ENCODE measurements at places on chromosomes 4 and X.

DNA sequence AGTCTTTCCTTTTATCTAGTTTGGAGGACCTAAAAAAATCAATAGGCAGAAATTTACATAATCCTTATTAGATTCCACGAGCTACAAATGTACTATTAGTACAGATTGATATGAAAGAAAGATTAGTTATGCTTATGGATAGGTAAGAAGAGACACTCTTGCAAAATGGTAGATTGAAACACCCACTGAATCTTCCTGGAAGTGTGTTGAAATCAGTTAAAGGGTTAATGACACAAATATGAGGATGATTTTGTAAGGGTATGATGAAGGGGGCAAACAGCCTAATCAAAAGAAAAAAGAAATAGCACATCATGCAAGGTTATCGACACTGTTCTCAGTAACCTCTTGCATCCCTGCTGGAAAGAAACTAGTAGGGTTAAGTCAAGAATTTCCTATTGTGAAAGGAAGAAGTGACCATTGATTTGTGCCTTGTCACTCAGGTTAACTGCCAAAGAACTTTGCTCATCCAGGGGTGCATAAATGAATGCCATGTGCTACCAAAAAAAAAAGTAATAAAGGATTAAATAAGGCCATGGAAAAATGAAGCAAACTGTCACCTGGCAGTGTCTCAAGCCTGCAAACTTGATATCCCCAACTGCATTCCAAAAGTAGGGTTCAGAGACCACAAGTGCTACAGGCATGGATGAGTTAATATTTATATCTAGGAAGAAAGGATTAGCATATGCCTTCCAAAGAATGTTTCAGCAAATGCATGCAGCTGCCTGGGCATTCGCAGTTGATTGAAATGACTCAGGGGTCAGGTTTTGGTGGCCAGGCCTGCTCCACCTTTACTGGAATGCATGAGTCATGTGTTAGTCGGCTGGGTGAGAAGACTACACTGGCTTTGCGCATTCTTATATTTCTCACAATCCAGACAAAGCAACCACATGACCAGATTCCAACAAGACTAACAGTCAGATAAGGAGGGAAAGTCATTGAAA lies 78.3 kb upstream of the ATXN3L start:
- DNase-seq = no peak

GRCh38 chr4:128294464-128294863 lies 6.9 kb upstream of the PGRMC2 start:
- DNase-seq = no peak

DNA sequence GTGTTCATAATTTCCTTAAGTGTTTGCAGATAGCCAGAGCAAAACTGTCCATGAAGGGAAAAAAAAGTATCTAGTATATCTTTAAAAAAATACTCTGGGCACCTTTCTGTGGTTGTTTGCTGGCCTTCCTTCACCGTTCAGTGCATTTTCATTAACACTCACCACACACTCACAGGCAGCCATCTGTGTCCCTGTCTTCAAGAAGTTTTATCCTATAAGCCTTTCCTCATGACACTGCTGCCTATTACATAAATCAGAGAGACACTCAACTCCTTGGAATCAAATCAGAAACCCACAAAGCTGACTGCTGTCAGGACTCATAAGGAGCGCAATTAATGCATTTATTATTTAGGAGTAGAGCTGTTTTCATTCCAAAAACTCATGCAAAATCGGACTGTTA lies 1720.2 kb downstream of the PCDH7 start:
- no peak for DNase-seq

DNA sequence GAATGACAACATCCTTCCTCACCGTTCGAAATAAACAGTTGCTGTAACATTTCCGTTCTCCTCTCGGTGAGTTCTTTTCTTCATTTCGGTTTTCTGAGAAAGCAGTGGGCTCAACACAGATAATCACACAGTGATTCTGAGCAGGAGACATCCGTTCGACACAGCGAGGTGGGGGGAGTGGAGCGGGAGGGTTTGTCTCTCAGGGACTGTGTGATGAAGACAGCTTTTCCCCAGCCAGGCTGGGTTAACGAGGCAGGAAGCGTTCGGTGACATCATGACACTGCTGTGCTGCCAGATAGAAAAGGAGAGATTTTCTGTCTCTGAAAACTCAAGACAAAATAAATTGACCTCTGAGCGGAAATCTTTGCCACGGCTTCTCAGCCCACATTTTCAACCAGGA lies 119.3 kb downstream of the CRLF2 start:
- DNase-seq = no peak

GRCh38 chr4:36274158-36274557 lies 7.3 kb upstream of the DTHD1 start:
- DNase-seq = no peak

DNA sequence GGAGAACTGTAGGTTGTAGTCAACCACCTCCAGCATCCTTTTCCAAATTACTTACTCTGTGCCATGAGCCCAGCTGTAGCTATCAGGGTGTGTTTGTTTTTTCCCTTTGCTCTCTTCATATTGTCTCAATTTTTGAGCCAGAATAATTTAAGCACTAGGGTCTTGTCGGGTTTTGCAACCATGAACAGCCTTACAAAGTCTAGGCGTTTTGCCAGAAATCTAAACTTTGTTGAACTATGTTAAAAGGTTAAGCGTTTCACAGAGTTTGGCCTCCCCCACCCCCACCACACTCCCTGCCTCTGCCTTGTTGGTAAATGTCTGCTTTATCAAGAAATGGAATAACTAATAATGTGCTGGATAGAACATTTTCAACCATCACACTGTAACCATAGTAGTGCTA lies 190.6 kb upstream of the TTC29 start:
- no peak for DNase-seq

- DNase-seq = no peak
These were observed 55.0 kb upstream of the PAK3 start for GRCh38 chrX:111041018-111041462.

DNA sequence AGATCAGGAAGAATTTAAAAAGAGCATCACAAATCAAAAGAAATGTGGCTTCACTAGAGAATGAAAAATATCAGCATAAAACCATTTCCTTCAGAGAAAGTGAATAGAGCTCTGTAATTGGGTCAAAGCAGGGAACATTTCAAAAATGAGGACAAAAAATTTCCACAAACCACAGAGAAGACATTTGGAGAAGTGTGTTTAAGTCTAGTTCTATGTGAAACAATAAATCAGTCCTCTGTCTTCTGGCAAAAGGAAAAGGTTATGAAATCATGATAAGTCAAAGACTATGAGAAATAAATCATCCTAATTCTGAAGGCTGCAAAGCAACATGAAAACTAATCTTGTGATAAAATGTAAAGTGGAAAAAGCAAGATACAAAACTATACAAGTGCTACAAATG lies 27.9 kb downstream of the SMPX start:
- no peak for DNase-seq

DNA sequence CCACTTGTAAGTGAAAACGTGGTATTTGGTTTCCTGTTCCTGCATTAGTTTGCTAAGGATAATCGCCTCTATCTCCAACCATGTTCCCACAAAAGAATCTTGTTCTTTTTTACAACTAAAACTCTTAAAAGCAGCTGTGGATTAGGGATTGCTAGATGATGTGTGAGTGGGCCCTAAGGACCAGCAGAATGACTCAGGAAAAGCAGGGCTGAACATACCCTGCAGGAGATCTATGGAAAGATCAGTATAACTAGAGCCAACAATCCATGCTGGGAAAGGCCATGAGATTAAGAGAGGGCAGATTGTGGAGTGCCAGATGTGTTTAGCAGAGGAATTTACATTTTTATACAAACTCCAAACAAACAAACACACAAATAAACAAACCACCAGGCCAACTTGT lies 128.4 kb upstream of the TMEM164 start:
- DNase-seq = no peak

- DNase-seq = no peak
These were observed 602.4 kb upstream of the PRKX start for GRCh38 chrX:4315891-4316290.

DNA sequence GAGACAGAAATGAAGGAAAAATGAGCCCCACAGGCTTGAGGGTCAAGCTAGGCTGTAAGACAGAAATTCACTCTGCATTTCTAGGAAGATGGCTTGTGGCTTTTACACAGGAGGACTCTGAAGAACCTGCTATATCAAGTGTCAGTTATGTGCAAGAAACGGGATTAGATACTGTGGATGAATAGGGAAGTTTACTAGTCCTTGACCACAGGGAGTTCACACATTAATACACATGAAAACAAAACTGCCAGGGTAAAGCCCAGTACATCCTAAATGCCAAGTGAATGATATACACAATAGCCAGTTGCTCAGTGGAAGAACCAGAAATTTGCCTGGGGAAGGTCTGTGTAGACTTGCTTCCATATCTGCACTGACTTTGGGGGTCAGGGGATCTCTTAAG lies 53.5 kb downstream of the TMEM131L start:
- DNase-seq = no peak

GRCh38 chr4:68445111-68445510 lies 2.2 kb upstream of the TMPRSS11E start:
- no peak for DNase-seq

DNA sequence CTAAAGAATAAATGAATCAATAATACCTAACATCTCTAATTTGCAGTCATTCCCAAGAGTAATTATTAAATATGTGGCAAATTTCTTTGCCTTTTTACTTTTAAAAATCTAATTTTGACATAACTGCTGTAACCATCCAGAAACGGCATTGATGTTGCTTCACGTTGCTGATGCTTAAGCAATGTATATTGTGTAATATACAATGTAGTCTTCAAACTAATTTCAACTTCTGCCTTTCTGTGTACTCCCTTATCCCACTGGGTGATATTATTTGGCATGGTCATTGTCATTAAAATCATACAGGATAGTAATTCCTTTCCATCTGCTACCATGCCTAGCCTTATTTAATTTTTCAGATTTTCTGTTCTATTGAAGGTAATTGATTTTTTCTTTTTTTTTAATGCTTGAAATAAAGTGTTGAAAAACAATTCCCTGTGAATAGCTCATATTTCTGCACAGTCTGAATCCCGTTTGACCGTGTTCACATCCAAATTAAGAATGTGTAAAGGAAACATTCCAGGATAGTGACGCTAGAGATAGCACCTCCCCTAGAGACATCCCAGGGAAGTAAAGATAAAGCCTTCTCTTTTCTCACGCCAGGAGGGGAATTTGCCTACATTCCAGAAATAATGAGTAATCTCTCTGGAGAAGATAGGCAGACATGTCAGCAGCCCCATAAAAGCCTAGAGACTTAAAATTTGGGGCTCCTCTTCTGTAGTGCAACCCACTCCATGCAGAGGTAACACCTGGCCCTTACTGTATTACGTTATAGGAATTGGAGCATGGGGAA lies 8.6 kb downstream of the FAM200B start:
- DNase-seq = no peak

DNA sequence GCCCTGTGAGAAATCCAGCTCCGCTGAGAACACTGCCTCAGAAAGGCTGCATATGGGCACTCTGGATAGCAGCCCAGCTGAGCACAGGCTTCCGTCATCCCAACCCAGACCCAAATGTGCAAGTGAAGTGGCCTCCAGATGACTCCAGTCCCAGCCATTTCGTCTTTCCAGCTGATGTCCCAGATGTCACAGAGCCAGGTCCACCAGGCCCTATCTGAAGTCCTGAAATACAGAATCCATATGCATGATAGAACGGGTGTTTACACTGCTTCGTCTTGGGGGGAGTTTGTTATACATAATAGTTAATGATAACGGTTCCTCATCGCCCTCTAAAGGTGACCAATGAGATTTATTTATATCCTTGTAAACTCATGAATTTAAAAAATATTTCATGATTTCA lies 72.6 kb upstream of the TRIM2 start:
- no peak for DNase-seq

DNA sequence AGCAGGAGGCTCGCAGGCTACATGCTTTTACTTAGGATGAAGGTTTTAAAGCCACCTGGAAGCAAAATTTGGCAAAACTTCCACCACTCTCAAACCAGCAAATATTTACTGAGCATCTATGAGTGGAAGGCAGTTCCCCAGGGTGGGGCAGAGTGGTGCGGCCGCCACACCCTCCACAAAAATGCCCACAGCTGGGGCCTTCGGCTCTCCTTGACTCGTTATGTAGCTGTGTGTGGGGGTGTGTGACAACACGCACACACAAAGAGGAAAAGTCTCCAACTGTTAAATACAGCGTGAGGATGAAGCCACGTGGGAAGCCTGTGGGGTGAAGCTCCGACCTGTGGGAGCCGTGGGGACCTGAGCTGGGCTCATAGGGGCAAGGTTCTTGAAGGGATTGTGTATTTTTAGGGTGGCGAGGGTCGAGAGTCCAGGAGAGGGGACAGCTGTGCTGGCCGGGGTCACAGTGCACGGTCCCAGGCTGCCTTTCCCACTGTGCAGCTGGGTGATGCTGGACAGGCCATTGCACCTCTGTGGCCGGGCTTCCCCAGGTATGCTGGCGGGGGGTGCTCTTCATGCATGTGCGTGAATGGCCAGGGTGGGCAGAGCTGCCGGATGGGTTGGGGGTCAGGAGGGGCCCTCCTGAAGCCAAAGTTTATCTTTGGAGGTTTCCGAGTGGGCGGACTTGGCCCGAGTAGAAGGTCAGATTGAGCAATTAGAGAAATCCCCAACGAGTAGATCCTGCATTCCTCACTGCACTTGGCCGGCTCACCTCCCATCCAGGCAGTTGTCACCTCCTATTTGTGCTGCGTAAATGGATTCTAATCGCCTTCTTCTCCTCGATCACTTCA lies 25.4 kb downstream of the SORCS2 start:
- no peak for DNase-seq

DNA sequence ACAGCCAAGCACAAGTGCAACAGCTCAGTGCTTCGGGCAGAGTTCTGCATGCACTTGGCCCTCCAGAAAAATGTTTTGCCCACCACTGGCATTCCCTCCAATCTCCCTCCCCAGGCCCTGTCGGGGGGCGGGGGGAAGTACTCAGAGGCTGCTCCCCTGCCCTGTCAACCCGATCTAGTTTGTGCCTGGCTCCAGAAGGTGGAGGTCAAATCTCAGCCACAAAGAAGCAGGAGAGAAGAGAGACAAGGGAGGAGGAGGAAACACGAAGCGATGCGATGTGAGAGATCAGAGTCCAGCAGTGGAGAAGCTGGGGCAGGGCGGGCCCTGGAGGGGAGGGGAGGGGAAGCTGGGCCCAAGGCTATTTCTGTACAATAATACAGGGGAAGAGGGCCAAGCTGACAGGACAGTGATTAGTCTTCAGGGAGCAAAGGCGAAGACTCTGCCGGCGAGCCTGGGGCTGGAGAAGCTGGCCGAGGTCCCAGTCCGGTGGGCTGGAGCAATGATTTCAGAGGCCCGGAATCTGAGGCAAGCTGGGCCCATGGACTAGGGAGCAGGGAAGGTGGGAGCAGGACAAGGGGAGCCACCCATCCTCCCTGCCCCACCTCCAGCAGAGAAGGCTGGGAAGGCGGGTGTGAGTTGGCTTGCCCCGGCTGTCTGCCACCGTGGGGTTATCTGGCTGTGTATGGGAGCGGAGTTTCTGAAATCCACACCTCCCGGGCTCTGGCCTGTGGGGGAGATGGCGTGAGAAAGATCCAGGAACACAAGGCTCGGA lies 167.1 kb downstream of the EFNB1 start:
- no peak for DNase-seq
